ENCODE measurements at places on chromosomes 12 and 14.
A peak's percentile ranks its signal among the peaks of the same experiment; 100 is the strongest.

DNA sequence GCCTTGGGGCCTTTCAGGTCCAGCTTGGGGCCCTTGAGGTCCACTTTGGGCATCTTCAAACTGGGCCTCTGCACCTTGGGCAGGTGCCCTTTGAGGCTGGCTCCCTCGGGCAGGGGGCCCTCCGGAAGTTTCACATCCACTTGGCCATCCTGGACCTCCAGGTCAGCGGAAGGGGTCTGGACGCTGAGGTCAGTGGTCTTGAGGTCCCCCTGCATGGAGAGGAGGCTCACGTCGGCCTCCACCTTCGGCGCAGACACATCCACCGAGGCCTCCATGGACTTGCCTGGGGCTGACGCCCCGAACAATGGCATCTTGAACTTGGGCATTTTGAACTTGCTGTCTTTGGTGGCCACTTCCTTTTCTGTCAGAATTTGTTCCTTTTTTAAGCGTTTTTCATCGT lies 25.1 kb downstream of the AHNAK2 start:
- no peak for DNase-seq

- DNase-seq: peak; percentile 27
Observed at GRCh38 chr14:66254038-66254437, 232.1 kb upstream of the CCDC196 start.

GRCh38 chr14:22982477-22983245 lies at the start of gene AJUBA:
AJUBA (minus strand) TSS chr14:22982551; CDS start chr14:22982266, 285 bp downstream.
- DNase-seq: no peak

DNA sequence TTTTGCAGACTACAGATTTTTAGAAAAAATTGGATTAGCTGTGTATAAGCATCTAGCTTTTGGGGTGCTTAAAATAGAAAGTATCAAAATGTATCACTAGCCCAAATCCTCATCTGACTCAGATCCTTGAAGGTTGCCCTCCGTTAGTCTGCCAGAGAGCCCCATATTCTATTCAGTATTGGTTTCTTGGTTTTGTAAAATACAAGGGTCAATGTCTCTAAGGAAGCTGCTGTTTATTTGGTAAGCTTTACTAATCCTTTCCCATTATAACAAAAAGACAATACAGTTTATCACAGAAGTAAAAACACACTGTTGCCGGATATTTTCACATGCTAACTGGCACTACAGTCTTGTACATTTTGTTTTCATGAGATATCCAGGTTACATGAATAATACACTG lies 92.8 kb upstream of the PTHLH start:
- no peak for DNase-seq

GRCh38 chr12:126290456-126290855 lies 1225.2 kb downstream of the AACS start:
- no peak for DNase-seq

DNA sequence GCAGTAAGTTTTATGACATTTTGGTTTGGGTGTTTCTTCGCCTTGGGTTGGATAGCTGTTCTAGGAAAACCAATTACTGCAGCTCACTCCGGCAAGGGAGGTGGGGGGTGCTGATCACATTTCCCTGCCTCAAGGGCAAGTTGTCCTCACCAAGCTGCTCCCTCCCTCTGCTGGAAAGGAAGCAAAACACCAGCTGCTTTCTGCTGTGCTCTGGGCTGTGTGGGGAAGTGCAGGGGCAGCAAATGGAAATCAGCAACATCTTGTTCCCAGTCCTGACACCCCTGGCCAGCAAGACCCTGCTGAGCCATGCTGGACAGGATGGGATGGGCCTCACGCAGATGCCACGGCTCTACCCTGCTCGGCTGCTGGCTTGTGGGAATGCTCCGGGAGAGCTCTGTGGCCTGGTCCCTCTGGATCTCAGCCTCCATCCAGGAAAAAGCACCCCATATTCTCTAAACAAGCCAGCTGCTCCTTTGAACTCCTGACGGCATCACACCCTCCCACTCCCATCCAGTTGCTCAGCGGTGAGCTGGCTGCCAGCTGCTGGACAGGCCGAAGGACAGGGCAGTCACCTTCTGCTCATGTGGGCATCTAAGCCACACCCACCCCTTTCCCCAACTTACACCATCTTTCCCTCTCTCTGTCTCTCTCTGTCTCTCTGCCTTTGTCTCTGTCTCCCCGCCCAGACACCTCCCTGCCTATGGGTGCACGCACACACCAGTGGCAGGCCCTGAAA lies 52.4 kb upstream of the EIF5 start:
- DNase-seq: no peak

DNA sequence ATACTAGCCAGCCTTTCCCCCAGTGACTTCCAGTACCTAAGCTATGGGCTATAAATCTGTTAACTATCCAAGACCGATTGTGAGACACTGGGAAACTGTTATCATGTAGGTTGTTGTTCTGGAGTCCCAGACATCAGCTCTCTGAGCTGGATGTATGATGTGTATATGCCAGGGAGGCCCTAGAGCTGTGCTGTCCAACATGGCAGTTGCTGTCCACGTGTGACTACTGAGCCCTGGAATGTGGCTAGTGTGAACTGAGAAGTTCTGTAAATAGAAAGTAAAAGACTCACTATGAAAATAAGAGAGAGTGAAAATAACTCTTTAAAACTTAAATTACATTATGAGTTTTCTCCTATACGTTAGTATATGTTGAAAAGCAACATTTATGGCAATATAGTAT lies 755.8 kb upstream of the FBXO33 start:
- no peak for DNase-seq

GRCh38 chr14:99800781-99801180 lies 7.6 kb downstream of the EML1 start:
- no peak for DNase-seq

DNA sequence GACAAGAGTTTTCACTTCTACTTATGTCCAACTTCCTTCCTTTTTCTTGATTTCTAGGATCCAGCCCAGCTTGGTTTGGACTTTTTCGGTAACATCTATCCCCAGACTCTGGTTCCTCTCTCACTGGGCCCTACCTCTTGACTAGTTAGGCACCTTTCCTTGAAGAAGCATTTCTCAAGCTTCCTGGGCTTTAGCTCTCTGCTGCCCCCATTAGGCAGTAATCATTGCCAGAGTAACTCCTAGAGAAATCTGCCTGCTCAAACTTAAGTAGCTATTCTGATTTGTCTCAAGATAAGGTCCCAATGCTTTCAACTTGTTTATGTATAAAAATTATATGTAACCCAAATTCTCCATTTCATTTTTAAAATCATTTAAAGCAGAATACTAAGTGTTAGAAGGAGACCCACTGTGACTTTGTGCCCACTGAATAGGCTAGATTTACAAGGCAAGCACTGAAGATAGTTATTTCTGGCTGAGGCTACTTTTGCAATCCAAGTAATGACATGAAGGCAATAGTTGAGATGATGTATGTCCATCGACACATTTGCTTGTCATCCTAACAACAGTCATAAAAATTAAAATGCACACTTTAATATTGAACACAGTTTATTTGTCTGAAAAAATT lies 275.0 kb upstream of the G2E3 start:
- DNase-seq: no peak

- no peak for DNase-seq
Observed at GRCh38 chr14:69999261-69999674, 120.1 kb downstream of the SMOC1 start.

DNA sequence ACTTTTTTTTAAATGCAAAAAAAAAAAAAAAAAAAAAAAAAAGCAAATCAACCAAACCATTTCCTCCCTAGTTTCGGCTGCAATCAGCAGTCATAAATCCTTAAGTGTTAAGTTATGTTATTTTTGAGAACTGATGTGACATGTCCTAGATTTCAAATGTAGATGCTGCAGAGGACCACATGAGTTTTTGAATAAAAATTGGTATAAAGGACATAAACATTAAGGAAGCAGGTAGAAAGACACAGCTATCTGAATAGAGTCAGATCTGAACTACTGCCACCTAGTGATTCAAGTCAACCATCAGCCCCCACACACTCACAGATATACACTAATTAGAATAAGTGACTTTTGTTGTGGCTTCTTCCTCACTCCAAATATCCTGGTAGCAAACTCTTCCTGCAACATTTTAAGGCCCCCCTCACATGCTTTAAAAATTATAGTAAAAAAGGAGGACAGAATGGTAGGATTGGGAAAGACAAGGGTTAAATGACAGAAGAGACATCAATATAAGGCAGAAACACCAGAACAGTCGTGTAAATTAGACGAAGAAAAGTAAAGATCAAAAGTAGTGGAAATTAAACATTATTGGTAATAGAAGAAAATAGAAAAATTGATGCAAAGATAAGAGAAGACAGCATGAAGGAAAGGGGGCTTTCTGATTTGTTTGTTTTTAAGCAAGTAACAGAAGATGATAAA lies 394.5 kb upstream of the ATP2B1 start:
- DNase-seq: no peak

GRCh38 chr12:14970473-14970872 lies 2.4 kb upstream of the PDE6H start:
- no peak for DNase-seq

GRCh38 chr12:14454098-14454907 lies 88.8 kb downstream of the ATF7IP start:
- peak; percentile 48 for DNase-seq

DNA sequence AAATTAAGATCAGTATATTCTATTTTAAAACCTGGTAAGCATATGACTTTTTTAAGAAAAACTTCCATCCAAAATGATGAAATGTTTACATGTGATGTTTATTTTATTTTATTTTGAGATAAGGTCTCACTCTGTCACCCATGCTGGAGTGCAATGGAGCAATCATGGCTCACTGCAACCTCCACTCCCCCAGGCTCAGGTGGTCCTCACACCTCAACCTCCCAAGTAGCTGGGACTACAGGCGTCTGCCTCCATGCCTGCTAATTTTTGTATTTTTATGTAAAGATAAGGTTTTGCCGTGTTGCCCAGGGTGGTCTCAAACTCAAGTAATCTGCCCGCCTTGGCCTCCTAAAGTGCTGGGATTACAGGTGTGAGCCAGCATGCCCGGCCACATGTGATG lies 141.8 kb downstream of the ZFP36L1 start:
- DNase-seq: no peak

GRCh38 chr14:104080376-104081260 lies 4.9 kb upstream of the ASPG start:
- no peak for DNase-seq

DNA sequence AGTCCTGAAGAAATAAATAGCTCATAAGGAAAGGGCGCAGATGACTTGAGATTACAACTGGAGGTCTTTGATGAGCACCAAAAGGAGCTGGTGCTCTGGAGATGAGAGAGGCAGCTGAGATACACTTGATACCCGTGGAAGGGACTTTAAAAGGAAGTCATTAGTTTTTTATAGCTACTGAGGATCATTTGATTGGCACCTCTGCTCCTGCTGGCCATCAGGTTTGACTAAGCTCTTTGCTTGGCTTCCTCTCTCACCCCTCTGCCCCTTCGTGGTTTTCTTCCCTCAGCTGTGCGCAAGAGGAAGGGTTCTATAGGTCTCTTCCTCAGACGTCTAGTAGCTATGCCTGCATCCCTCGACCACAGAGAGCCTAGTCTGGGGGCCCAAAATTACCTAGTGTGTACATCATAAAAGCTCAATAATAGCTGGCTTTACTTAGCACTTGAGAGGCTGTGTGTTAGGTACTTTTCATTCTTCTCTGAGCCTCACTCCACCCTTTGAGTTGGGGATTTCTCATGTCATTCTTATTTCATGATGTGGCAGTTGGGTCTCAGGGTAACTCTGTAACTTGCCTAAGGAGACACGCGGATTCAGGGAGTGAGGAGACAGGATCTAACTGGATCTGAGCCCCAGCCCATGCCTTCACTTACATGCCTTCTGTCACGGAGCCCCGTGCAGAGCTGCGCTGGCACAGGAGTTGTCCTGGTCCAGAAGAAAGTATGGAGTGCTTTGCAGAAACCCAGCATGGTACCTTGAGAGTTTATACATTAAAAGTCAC lies 68.4 kb upstream of the ASPG start:
- DNase-seq: no peak

GRCh38 chr14:70856851-70857495 lies 47.7 kb upstream of the MAP3K9 start:
- DNase-seq: no peak

DNA sequence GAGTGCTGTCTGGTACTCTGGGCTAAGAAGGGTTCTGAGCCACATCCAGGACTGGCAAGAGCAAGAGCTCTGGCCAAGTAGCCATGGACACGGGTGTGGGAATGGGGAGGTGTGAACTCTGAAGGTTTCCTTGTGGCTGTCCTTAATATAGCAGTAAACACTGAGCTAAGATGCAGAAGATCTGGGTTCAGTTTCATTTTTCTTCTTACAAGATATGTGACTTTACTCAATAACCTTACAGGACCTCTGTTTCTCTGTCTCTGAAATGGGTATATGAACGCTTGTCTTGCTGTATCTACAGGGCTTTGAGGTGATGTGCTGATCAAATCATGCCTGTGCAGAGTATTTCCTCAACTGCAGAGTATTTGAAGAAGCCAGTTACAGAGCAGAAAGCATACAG lies 521.2 kb downstream of the VRK1 start:
- no peak for DNase-seq

DNA sequence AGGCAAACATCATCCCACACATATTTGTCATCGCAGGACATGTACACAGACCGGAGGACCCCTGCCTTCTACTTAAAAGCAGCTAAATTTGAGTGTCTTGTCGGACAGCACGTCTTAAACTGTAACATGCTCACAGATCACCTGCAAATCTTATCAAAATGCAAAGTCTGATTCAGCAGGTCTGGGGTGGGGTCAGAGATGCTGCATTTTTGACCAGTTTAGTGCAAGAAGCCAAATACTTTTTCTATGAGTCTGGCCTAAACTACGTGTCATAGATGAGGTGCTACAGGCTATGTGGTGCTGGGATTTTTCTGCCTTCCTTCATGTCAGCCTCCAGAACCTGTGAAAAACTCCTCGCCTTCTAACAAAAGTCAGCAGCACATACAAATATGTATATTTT lies 178.8 kb upstream of the LHX5 start:
- no peak for DNase-seq

- DNase-seq: no peak
Observed at GRCh38 chr14:91872517-91873470, 5.5 kb upstream of the TC2N start.

DNA sequence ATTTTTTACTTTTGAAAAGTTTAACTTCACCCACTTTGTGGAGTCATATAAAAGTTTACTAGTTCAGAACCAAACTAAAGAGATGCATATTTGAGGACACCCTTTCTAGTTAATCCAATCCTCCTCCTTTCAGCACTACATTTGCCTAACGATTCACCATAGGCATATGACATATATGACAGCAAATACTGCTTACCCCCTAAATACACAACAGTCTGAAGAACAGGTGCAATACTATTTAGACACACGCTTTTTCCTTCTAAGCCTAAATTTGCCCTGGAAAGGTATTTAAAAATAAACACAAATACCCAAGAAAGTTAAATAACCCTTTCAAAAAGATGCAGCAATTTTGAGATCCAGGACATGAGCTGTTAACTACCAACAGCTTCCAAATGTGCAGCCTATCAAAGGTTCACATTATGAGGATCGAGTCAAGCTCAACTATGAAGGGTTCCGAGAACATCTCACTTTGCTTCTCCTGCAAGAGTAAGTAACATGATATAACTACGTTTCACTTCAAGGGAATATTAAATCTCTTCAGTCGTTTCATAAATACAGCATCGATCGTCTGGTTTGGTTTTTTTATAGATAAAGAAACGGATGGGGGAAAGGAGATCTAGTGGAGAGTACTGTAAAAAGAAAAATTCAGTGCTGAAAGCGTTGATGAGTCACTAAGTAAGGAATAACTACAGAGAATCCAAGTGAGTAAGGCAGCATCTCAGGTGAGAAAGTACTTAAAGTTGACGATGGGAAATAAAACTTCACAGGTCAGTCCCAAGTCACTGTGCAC lies 677 bp upstream of the AP4S1 start:
- DNase-seq: no peak
